Dermis blood vessel endothelial cell (primary cell): ENCODE measurements at places on chromosomes 4 and X. TPM values are rescaled to one million over a fixed set of nuclear protein-coding genes. Genes with fewer than 3 reads are reported as not detected.

Gene CCDC158
- total RNA-seq = not detected in 2 replicates

Gene POLN
- total RNA-seq = 2.7 and 5.8 TPM in 2 replicates

Gene PAGE4
- not detected in 2 replicates for total RNA-seq

Gene CLCN4
- 6.5 and 9.6 TPM in 2 replicates for total RNA-seq

Gene VSIG4
- total RNA-seq = not detected in 2 replicates

Gene MAGEE1
- total RNA-seq = 0.68 and 1.2 TPM in 2 replicates

Gene CCKAR
- total RNA-seq = not detected in 2 replicates

Gene ATP6AP2
- 82.0 and 101 TPM in 2 replicates for total RNA-seq

Gene RBM46
- 0.70 TPM in 1 of 2 replicates, not detected in the other for total RNA-seq

Gene TLR10
- not detected in 2 replicates for total RNA-seq

Gene PPP1R2C
- not detected in 2 replicates for total RNA-seq
